Left ventricle myocardium inferior (tissue), 1 donor: ENCODE measurements at places on chromosomes 4 and X.

DNA sequence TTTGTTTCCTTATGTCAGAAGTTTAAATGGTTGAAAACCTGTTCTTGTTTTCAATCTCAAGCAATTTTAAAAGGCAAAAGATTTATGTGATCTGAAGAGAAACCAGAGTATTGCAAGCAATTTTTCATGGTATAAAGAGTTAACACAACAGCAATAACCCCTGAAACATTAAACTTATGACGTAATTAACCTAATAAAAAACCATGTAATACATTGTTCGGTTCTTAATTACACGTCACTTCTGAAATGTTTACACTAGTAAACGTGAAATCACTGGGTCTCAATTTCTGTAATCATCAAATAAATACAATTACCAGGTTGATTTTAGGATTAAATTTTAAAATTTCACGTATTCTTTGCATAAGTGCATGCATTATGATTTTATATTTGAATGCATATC is 914.5 kb downstream of the NLGN4X start:
- no peak for DNase-seq
- H3K27ac ChIP-seq: no peak overlapping the region
- H3K27me3 ChIP-seq: no peaks in the 10 kb centered on the region
- H3K36me3 ChIP-seq: no peaks in the 10 kb centered on the region
- H3K4me3 ChIP-seq: no peak overlapping the region

DNA sequence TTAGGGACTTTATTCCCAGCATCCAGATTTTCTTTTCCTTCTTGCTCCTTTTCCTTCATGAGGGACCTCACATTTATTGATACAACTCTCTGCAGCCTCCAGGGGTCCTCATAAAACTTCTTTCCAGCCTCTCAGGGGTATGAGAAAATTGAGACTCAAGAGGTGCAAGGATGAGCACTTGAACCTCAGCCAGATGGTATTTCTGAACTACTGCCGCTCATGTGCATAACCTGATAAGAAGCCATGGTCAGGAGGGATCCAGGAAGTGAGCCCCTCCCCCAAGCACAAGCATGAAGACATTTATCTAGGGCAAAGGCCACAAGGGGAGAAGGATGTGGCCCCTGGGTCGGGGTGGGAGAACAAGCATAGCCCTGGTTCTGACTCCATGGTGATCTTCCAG is 73.3 kb downstream of the TSPAN7 start:
- peaks cover 15% of the 10 kb centered on the region for H3K4me1 ChIP-seq
- no peak overlapping the region for H3K27ac ChIP-seq
- no peak for DNase-seq

GRCh38 chr4:2060611-2061185 is 1.6 kb downstream of the NAT8L start:
- peak; percentile 10 for DNase-seq
- H3K4me1 ChIP-seq: peaks cover 15% of the 10 kb centered on the region
- no peak overlapping the region for H3K4me3 ChIP-seq
- H3K27ac ChIP-seq: no peak overlapping the region

- no peaks in the 10 kb centered on the region for H3K27me3 ChIP-seq
- H3K4me3 ChIP-seq: no peak overlapping the region
- H3K36me3 ChIP-seq: no peaks in the 10 kb centered on the region
- no peaks in the 10 kb centered on the region for H3K4me1 ChIP-seq
- H3K27ac ChIP-seq: no peak overlapping the region
These were observed 2.5 kb downstream of the ATXN3L start for GRCh38 chrX:13317366-13317765.

DNA sequence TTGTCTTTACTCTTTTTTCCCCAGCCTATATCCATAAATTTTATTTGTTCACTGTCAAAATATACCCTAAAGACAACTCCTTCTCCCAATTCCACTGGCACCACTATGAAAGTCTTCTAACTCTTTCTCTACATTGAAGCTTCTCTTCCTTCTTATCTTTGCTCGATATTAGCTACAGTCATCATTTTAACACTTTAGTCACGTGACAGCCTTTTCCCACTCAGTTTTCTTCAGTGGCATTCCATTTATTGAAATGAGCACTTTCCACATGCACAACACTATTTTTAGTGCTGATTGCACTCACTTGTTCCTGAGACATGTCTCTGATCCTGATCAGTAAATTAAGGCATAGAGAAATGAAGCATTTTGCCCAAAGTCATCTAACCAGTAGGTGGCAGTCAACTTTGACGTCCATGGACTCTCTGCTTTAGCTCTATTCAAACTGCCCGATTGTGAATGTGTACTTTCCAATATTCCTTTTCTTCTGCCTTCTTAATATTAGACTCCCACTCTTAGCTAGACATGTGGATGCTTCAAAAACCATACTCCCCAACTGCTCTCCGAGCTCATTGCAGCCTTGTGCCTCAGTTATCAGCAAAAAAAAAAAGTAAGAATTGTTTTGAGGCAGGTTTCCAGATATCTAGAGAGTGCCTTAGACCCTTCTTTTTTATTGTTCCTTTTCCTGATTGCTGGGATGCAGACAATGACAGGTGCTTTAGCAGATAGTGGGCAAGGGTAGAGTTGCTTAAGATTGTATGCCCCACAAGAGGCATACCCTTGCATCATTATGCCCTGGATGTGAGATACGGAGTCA is 394.4 kb upstream of the ADGRL3 start:
- H3K4me1 ChIP-seq: no peaks in the 10 kb centered on the region
- no peak for DNase-seq
